Uterus (tissue), 4 donors: ENCODE measurements at places on chromosomes 12 and 14. TPM values are rescaled to one million over a fixed set of nuclear protein-coding genes. Genes with fewer than 3 reads are reported as not detected.
A peak's percentile ranks its signal among the peaks of the same experiment; 100 is the strongest.

DNA sequence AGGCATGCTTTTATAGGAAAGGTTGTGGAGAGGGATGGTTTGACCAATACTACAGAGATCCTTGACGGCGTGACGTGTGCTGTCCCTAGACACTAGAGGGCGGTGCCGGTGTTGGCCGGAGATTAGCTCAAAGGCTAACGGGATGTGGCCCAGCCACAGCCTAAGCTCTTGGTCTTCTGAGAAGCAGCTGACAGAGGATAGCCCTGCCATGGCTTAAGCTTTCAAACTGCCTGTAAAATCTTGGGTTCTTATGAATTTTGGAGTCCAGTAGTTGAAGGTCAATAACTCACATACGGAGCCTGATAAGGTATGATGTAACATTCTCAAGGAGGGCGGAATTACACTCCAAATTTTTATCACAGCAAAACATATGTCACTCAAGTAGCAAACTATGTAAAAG is 515.7 kb upstream of the ATXN7L3B start:
- H3K36me3 ChIP-seq, result no peaks in the 10 kb centered on the region
- no peaks in the 10 kb centered on the region for H3K4me1 ChIP-seq
- H3K27me3 ChIP-seq, result no peaks in the 10 kb centered on the region
- H3K4me3 ChIP-seq, result no peak overlapping the region
- no peak for DNase-seq
- no peak overlapping the region for H3K27ac ChIP-seq

Gene BCL11B
- total RNA-seq, result 0.46 TPM

DNA sequence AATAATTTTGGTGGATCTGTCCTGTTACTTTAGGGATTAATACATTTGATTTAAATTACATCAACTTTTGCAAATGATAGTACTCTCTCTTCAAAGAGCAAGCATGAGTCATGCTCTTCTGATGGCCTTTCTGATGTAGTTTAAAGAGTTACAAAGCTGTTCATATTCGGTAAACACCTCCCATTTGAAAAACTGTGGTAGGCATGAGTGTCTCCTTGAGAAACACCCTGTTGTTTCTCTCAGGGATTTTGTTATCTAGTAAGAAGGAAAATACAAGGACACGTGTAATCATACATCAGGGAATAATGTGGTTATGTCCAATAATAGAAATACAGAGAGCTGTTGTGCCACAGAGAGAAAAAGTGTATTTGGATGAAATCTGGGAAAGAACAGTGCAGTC is 53.3 kb upstream of the E2F7 start:
- no peak overlapping the region for H3K27ac ChIP-seq
- H3K4me3 ChIP-seq, result no peak overlapping the region
- no peaks in the 10 kb centered on the region for H3K36me3 ChIP-seq
- no peak for DNase-seq
- H3K27me3 ChIP-seq, result no peaks in the 10 kb centered on the region

GRCh38 chr14:54931598-54932340 is 29.1 kb upstream of the GCH1 start:
- no peaks in the 10 kb centered on the region for H3K27me3 ChIP-seq
- no peaks in the 10 kb centered on the region for H3K4me1 ChIP-seq
- no peak for DNase-seq
- H3K4me3 ChIP-seq, result no peak overlapping the region
- H3K27ac ChIP-seq, result no peak overlapping the region
- H3K36me3 ChIP-seq, result no peaks in the 10 kb centered on the region

GRCh38 chr14:106493962-106494823 is 967.8 kb downstream of the TMEM121 start:
- no peaks in the 10 kb centered on the region for H3K36me3 ChIP-seq
- H3K4me1 ChIP-seq, result no peaks in the 10 kb centered on the region
- H3K27me3 ChIP-seq, result no peaks in the 10 kb centered on the region
- no peak overlapping the region for H3K4me3 ChIP-seq
- H3K27ac ChIP-seq, result no peak overlapping the region

DNA sequence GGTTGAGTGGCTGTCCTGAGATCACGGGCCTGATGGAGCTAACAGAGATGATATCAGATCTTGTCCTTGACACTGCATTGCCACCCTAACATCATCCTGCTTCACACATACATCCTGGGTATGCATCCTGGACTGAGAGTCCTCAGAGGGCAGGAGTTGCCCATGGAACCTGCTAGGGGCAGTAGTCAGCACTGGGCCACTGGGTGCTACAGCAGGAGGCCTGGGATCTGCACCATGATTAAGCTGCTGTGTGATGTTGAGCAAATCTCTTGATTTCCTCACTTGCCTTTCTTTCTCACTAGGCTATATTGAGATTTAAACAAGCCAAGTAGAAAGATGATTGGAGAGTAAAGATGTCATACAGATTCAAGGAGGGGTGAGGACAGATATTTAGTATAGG is 22.1 kb upstream of the EIF4B start:
- H3K4me3 ChIP-seq, result no peak overlapping the region
- no peaks in the 10 kb centered on the region for H3K4me1 ChIP-seq
- no peaks in the 10 kb centered on the region for H3K27me3 ChIP-seq
- H3K27ac ChIP-seq, result no peak overlapping the region

GRCh38 chr14:52063052-52063462 is 5.8 kb downstream of the NID2 start:
- peak; percentile 53 for DNase-seq
- peaks cover 15% of the 10 kb centered on the region for H3K4me1 ChIP-seq
- H3K36me3 ChIP-seq, result no peaks in the 10 kb centered on the region
- H3K27me3 ChIP-seq, result no peaks in the 10 kb centered on the region
